ENCODE measurements at places on chromosomes 4 and X.

DNA sequence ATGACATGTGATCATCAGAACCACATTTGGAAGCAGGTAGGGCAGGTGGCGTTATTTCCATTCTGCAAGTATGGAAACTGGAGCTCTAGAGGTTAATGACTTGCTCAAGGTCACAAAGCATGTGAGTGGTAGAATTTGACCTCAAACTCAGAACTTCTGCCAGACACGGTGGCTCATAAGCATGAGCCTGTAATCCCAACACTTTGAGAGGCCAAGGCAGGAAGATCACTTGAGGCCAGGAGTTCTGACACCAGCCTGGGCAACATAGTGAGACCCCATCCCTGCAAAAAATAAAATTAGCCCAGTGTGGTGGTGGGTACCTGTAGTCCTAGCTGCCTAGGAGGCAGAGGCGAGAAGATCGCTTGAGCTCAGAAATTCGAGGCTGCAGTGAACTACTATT lies 139.2 kb downstream of the PALLD start:
- H3K4me1 ChIP-seq: peaks cover 77% of the 10 kb centered on the region
- no peaks in the 10 kb centered on the region for H3K27me3 ChIP-seq
- peaks cover 16% of the 10 kb centered on the region for H3K36me3 ChIP-seq
- peak overlapping the region; percentile 89 for H3K27ac ChIP-seq
- H3K4me3 ChIP-seq: no peak overlapping the region
- no peak for DNase-seq

DNA sequence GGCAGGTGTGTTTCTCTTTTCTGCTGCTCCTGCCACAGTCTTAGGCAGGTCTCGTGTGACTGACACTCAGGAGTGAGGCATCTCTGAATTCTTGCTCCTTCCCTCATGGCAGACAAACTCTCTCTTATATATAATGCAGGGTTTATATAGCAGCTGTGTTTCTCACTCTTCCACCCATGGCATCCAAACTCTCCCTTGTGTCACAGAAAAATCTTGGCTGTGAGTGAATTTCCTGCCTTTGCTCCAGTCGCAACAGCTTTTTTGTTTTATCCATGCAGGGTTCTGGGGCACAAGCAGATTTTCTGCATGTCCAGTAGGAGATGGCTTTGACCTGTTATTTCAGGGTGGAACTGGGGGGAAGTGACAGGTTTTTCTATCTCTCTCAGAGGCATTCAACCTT lies 1275.5 kb downstream of the ADGRL3 start:
- no peak overlapping the region for H3K4me3 ChIP-seq
- DNase-seq: no peak
- no peak overlapping the region for H3K27ac ChIP-seq
- no peaks in the 10 kb centered on the region for H3K4me1 ChIP-seq

DNA sequence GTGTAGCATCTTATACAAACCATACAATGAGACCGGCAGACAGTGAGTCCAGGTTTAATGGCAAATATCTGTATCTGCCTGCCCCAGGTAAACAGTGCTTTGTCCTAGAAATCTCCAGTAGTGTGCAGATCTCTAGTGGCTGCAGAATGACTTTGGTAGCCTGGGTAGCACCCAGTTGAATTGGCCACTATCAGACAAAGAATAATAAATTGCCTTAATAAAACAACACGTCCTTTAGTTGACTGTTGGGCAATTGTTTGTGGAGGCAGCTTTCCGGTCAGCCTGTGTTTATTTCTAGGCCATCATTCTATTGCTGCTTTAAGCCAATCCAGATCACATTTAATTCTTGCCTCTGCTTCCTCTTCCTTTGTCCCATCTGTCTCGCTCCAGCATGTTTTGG lies 52.5 kb downstream of the SNX25 start:
- H3K27me3 ChIP-seq: peaks cover 3% of the 10 kb centered on the region
- DNase-seq: no peak
- no peak overlapping the region for H3K27ac ChIP-seq
- H3K36me3 ChIP-seq: no peaks in the 10 kb centered on the region

- H3K27me3 ChIP-seq: peaks cover 6% of the 10 kb centered on the region
- DNase-seq: peak; percentile 59
- H3K4me1 ChIP-seq: peaks cover 59% of the 10 kb centered on the region
- peak overlapping the region; percentile 98 for H3K27ac ChIP-seq
- peaks cover 13% of the 10 kb centered on the region for H3K36me3 ChIP-seq
These were observed 646 bp downstream of the TIGD4 start for GRCh38 chr4:152778656-152779512.

GRCh38 chr4:162140051-162140683 lies 23.6 kb downstream of the FSTL5 start:
- H3K4me3 ChIP-seq: no peak overlapping the region
- H3K27me3 ChIP-seq: no peaks in the 10 kb centered on the region
- no peaks in the 10 kb centered on the region for H3K4me1 ChIP-seq
- no peak overlapping the region for H3K27ac ChIP-seq
- no peaks in the 10 kb centered on the region for H3K36me3 ChIP-seq

DNA sequence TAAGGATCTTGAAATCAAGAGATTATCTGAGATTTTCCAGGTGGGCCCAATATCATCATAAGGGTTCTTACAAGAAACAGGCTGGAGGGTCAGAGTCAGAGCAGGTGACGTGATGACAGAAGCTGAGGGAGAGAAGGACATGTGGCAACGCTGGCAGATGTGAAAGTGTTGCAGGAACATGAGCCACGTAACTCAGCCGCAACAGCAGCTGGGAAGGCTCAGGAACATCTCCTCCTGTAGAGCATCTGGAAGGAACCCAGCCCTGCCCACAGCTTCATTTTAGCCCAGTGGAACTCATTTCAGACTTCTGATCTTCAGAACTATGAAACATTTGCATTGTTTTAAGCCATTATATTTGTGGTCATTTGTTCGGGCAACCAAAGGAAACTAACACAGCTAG lies 156.3 kb upstream of the VEGFC start:
- no peaks in the 10 kb centered on the region for H3K36me3 ChIP-seq
- DNase-seq: no peak
- H3K27me3 ChIP-seq: no peaks in the 10 kb centered on the region

DNA sequence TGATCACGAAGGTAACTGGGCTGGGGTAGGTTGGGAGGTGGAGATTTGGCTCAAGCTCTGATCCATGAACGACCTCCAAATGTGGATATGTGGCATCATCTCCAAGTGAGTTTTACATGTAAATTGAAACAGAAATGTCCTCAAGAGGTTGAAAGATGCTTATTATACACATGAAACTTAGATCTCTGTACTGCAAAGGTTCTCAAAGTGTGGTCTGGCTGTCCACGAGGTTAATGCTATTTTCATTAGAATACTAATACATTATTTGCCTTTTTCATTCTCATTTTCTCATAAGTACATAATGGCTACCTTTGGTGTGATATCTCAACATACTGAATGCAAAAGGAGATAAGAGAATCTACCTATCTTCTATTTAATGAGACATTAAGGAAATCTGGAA lies 198.2 kb downstream of the RASL11B start:
- peaks cover 5% of the 10 kb centered on the region for H3K36me3 ChIP-seq
- no peak overlapping the region for H3K27ac ChIP-seq
- no peaks in the 10 kb centered on the region for H3K27me3 ChIP-seq
- DNase-seq: no peak
- no peak overlapping the region for H3K4me3 ChIP-seq

DNA sequence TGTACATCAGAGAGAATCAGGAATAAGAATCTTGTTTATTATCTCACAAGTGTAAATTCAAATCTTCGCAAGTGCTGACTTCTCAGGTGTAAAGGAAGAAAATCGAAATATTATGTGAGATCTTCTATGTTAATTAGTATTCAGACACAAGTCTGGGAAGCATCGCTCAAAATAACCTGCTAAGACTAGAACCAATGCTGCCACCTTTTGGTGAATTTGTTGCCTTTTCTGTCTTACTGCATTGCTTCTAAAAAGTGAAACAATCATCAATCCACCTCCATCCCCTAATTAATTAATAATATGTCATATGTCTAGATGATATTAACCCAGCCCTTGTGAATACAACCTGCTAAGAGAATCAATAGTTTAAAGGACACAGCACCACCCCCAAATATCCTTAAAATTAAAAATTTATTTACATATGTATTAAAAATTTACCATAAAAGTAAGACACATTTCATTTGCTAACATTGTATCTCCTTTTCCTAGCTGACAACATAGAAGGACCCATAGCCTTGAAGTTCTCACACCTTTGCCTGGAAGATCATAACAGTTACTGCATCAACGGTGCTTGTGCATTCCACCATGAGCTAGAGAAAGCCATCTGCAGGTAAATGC lies 3.5 kb downstream of the EPGN start:
- H3K36me3 ChIP-seq: no peaks in the 10 kb centered on the region
- H3K4me1 ChIP-seq: no peaks in the 10 kb centered on the region
- H3K27me3 ChIP-seq: peaks cover 4% of the 10 kb centered on the region
- H3K27ac ChIP-seq: no peak overlapping the region
- no peak overlapping the region for H3K4me3 ChIP-seq

DNA sequence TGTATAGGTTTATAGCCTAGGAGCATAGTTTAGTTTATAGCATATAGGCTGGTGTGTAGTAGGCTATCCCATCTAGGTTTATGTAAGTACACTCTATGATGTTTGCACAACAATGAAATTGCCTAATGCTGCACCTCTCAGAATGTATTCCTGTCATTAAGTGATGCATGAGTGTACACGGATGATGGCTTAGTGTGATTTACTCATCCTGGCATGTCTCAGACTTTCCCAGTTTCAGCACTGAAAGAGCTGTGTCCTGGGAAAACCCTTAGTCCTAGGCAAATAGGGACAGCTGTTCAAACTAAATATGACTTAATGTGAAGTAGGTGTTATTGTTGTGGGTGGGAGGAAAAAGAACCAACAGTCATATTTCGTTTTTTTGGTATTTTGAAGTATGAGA lies 264.9 kb upstream of the MAGEB18 start:
- H3K27ac ChIP-seq: no peak overlapping the region
- no peaks in the 10 kb centered on the region for H3K36me3 ChIP-seq
- H3K27me3 ChIP-seq: no peaks in the 10 kb centered on the region
- no peak overlapping the region for H3K4me3 ChIP-seq
- no peak for DNase-seq
- H3K4me1 ChIP-seq: no peaks in the 10 kb centered on the region

GRCh38 chrX:65750674-65751469 lies 83.4 kb downstream of the MSN start:
- H3K27ac ChIP-seq: no peak overlapping the region
- no peak for DNase-seq
- peaks cover 4% of the 10 kb centered on the region for H3K4me1 ChIP-seq
- H3K36me3 ChIP-seq: peaks cover 3% of the 10 kb centered on the region

- no peak overlapping the region for H3K4me3 ChIP-seq
- DNase-seq: no peak
- H3K27me3 ChIP-seq: peaks cover 13% of the 10 kb centered on the region
- peaks cover 21% of the 10 kb centered on the region for H3K36me3 ChIP-seq
These were observed 55.2 kb downstream of the TRMT44 start for GRCh38 chr4:8495803-8496202.

DNA sequence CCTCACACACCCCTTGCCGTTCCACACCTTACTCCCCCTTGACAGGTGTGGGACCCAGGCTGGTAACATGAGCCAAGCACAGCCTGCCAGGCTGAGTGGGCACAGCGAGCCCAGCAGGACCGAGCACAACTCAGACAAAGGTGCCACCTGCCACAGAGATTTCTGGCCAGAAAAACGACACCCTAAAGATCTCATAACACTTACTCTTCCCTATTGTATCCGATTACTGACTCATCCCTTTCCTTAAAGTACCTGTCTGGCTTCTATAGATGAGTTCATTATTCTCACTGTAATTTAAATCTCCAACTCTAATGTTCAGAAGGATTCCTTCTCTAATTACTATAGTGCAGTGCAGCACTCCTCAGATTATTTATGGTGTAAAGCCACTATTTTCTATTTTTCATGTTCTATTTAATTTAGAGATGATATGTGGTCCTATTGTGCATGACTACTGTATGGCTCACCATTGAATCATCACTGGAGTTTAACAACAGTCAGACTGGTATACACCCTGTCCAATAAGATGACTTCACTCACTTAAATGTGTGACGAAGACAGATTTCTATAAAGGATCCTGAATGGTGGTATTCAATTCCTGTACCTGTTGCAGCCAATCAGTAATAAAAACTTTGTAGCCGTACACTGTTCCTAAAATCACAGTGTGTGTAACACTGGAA lies 7.6 kb upstream of the SYTL5 start:
- no peak overlapping the region for H3K4me3 ChIP-seq
- DNase-seq: no peak
- H3K27me3 ChIP-seq: no peaks in the 10 kb centered on the region
- no peaks in the 10 kb centered on the region for H3K4me1 ChIP-seq

DNA sequence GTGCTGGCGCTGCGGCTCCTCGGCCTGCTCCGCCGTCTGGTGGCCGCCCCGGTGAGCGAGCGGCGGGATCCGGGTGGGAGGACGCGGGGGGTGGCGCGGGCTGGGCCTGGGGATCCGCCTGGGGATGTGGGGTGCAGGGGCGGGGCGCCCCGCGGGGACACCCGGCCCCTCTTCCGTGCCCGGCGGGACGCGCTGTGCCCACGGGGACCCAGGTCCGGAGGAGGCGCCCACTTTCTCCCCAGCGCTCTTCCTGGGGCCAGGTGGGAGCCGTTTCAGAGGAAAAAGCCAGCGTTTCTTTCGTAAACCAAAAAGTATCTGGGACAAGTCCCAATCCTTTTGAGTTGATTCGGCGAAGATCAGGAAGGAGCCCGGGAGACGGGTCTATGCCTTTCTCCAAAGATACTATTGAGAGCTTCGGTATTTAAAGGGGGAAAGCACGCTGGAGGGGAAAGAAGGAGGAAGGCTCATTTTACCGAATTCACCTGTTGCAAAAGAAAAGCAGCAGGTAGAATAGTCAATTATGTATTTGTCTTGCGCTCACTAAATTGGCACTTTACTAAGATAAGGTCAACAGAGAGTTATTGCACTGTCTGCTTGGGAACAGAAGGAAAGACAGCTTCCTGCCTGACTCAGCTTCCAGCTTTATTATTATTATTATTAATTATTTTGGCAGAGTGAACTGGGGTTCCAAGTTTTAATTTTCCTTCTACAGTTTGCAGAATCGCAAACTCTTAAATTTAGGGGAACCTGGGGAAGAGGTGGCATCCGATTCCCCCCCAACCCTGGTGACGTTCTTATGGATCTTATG lies 81.5 kb upstream of the CD99 start:
- H3K4me1 ChIP-seq: peaks cover 44% of the 10 kb centered on the region
- H3K4me3 ChIP-seq: peak overlapping the region; percentile 92

- H3K36me3 ChIP-seq: peaks cover 15% of the 10 kb centered on the region
- no peak for DNase-seq
- no peak overlapping the region for H3K27ac ChIP-seq
- peaks cover 6% of the 10 kb centered on the region for H3K4me1 ChIP-seq
These were observed 117.5 kb downstream of the RAPGEF2 start for GRCh38 chr4:159220353-159220752.

- DNase-seq: peak; percentile 5
- H3K36me3 ChIP-seq: peaks cover 21% of the 10 kb centered on the region
- H3K4me1 ChIP-seq: peaks cover 13% of the 10 kb centered on the region
- no peaks in the 10 kb centered on the region for H3K27me3 ChIP-seq
- H3K4me3 ChIP-seq: no peak overlapping the region
These were observed 48.5 kb downstream of the SNCA start for GRCh38 chr4:89788206-89789072.

GRCh38 chrX:140762061-140762460 lies 52.5 kb downstream of the LINC00632 start:
- peaks cover 7% of the 10 kb centered on the region for H3K27me3 ChIP-seq
- peaks cover 30% of the 10 kb centered on the region for H3K4me1 ChIP-seq
- H3K27ac ChIP-seq: no peak overlapping the region
- peaks cover 4% of the 10 kb centered on the region for H3K36me3 ChIP-seq
- peak overlapping the region; percentile 2 for H3K4me3 ChIP-seq
